ENCODE measurements at places on chromosomes 11 and 22. TPM values are rescaled to one million over a fixed set of nuclear protein-coding genes. Genes with fewer than 3 reads are reported as not detected.

GNG3 gene
- not detected for total RNA-seq

CNTF gene
- total RNA-seq: 1.4 TPM

LRRC75B gene
- total RNA-seq: 8.4 TPM

FTH1 gene
- 18,049 TPM for total RNA-seq

OR8D1 gene
- total RNA-seq: not detected

LSP1 gene
- total RNA-seq: 1.6 TPM

GLYAT gene
- not detected for total RNA-seq

KDM4D gene
- total RNA-seq: 0.51 TPM

MS4A6E gene
- not detected for total RNA-seq

ZNF280A gene
- total RNA-seq: 3.4 TPM

GAB4 gene
- not detected for total RNA-seq

GUCY1A2 gene
- 0.08 TPM for total RNA-seq

KDM4E gene
- not detected for total RNA-seq

GAL3ST1 gene
- 11.1 TPM for total RNA-seq

CASP5 gene
- not detected for total RNA-seq
